ENCODE measurements at places on chromosomes 7 and 10. TPM values are rescaled to one million over a fixed set of nuclear protein-coding genes. Genes with fewer than 3 reads are reported as not detected.

DNA sequence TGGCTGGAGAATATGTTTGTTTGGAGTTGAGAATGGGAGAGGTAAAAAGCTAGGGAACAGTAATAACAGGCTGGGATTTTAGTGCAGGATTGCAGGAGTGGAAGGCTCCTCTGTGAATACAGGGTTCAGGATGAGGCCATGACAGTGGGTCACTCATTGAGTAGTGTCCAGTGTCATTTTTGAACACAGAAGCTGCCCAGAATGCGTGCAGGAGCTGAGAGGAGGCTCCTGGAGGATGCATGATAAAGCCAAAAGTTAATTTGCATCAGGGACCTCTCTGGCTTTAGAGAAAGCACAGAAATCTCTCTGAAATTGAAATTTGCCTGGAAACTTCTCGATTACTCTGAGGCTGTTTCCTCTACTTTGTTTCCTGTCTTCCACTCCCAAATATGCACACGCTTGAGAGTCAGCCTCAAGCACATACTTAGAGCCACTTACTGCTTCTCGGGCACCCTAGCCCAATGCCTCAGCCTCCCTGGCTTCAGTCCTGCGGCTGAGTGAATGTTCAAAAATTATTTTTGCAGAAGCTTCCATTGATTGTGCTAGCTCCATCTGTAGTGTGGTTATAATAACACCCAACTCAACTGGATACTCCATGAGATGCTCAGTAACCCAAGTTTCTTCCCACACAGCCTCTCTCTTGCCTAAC, 1.8 kb upstream of the GALNT17 start:
- no peak for DNase-seq

GRCh38 chr7:158028290-158028941, 559.2 kb downstream of the PTPRN2 start:
- no peak for DNase-seq

The ASCC1 gene
- 35.4 TPM for total RNA-seq

The SPDYE2B gene
- total RNA-seq, result not detected
